T-helper 1 cell treated with Interleukin-12 subunit alpha and Interleukin-12 subunit beta and Interleukin-4 antibody, amounts not matched to agents 30 ng/mL and 1 ng/mL, for 36 hours (primary cell): ENCODE measurements at places on chromosomes 7 and 10. TPM values are rescaled to one million over a fixed set of nuclear protein-coding genes. Genes with fewer than 3 reads are reported as not detected.

Gene TNPO3
- total RNA-seq = 43.6 and 45.0 TPM in 2 replicates

Gene MAGI2
- 0.05 and 0.07 TPM in 2 replicates for total RNA-seq

Gene ITGB8
- not detected in 2 replicates for total RNA-seq

Gene SPDYE2B
- total RNA-seq = not detected in 2 replicates

Gene NCAPG2
- 88.6 and 92.6 TPM in 2 replicates for total RNA-seq
